Activated T-helper 17 cell treated with anti-CD3 and anti-CD28 coated beads, Interleukin-2, amount 50 U/mL, for 72 hours (primary cell): ENCODE measurements at places on chromosomes 12 and 14.

DNA sequence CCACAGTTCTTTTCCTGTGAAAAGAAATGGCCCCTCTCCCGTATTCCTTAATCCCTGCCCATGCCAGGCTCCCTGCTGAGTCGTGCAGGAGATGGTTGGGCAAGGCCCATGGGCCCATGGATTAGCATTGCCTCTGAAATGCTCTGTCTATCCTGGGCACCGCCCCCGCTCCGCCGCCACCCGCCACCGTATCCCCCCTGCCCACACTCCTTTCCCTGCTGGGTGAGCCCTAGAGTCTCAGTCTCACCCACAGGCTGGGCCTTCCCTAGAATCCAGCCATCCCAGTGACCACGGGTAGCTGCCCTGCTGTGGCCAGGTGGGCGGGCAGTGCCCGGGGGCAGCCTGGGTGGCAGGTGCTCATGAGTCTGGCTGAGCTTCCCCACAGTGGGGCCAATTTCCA is 50.6 kb downstream of the TSPAN11 start:
- ATAC-seq, result no peak

GRCh38 chr14:52121441-52121840 is 52.6 kb upstream of the NID2 start:
- ATAC-seq, result no peak

GRCh38 chr12:90216815-90217214 is 508.2 kb upstream of the ATP2B1 start:
- peak; percentile 42 for ATAC-seq

DNA sequence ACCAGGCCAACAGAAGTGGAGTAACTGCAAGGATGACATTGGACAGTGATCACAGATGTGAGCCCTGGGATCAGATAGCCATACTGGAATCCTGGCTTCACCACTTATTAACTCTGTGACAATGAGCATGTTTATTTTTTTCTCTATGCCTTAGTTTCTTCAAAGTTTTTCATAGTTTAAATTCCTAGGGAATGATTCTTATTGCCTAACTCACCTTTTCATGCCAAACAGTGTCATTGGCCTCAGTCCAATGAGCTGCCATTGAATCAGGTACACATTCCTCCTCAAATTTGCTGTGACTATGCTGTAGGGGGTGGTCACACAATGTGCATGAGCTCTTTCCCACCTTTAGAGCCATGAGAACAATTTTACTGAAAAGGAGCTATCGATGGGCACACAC is 342.3 kb downstream of the SYT1 start:
- ATAC-seq, result no peak

DNA sequence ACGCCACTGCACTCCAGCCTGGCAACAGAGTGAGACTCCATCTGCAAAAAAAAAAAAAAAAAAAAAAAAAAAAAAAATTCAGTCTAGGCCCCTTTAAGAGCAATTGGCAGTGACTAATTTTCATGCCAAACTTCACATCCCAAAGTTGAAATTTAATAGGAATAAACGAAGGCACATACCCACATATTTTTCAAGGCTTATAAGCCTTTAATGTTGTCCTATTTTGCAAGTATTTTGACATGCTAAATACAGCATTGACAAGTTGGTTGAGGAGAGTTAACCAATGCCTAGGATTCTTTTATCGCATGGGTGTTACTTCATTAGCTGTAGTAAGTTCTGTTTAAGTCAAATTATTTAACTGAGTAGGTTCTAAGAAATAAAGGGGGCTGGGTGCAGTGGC is 23.5 kb upstream of the HIP1R start:
- ATAC-seq, result no peak
